ENCODE measurements at places on chromosomes 11 and 22.

DNA sequence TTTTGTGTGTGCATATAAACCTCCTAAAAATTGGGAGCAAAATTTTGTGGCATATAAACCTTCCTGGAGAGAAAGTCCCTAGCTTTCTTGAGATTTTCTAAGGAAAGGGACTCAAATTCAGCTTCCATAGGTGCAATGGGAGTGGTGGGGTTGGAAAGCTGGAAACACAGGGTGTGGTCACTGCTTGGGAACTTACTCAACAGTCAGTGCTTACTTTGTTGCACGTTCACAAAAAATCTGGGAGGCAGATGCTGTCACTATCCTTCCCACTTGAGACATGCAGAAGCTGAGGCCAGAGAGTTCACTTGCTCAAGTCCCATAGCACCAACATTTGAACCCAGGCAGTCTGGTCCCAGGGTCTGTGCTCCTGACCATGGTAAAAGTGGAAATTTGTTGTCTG, 3.9 kb upstream of the CATSPERZ start:
- DNase-seq: no peak

GRCh38 chr11:9397746-9398680, 13.6 kb downstream of the IPO7 start:
- no peak for DNase-seq

DNA sequence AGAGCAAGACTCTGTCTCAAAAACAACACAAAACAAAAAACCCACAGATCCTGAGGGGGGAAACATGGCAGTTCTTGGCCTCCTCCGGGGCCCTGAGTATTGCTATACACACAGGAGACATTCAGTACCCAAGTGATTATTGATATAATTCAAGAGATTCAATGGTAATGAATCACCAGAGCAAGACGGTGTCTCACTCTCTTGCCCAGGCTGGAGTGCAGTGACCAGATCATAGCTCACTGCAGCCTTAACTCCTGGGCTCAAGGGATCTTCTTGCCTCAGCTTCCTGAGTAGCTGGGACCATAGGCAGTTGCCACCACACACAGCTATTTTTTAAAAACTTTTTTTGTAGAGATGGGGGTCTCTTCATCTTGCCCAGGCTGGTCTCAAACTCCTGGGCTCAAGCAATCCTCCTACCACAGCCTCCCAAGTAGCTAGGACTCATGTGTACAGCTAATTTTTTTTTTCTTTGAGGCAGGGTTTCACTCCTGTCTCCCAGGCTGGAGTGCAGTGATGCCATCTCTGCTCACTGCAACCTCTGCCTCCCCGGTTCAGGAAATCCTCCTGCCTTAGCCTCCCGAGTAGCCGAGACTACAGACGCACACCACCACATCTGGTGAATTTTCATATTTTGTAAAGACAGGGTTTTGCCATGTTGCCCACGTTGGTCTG, 21.8 kb upstream of the PIK3C2A start:
- no peak for DNase-seq

DNA sequence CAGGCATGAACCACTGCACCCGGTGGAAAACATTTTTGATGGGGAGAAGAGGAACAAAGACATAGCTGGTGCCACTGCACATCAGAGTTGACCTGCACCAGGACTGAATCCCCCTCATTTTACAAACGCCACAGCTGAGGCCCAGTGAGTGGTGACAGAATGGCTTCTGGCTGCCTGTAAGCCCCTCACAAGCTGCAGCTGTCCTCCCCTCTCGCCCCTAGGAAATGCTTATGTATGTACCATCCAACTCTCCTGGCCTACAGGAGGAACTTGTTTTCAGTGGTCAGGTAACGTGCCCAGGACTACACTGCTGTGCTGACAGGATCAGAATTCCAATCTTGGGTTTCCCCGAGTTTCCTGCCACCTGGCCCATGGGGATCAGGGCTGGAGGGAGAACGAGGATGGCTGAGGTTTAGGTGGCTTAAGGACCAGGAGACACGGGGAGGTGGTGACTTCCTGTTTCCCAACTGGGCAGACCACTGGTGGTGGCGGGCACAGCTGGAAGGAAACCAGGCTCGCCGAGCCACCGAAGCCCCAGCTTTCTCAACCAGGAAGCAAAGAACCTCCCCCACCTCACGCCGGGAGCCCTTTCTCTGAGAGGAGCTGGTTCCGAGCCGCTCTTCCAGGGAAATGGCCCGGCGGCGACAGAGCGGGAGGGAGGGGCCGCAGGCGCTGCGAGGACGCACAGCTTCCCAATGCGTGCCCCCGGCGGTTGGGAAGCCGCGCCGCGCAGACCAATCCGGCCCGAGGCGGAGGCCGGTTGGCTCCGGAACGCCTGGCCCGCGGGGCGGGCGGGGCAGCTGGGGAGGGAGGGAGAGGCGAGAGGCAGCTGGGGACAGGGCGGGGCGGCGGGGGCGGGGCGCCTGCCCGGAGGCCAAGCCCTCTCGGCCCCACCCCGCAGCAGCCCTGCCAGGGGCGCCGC, 1.0 kb upstream of the LRFN4 start:
- peak; percentile 87 for DNase-seq

GRCh38 chr11:76243193-76243956, 37.1 kb upstream of the WNT11 start:
- no peak for DNase-seq

DNA sequence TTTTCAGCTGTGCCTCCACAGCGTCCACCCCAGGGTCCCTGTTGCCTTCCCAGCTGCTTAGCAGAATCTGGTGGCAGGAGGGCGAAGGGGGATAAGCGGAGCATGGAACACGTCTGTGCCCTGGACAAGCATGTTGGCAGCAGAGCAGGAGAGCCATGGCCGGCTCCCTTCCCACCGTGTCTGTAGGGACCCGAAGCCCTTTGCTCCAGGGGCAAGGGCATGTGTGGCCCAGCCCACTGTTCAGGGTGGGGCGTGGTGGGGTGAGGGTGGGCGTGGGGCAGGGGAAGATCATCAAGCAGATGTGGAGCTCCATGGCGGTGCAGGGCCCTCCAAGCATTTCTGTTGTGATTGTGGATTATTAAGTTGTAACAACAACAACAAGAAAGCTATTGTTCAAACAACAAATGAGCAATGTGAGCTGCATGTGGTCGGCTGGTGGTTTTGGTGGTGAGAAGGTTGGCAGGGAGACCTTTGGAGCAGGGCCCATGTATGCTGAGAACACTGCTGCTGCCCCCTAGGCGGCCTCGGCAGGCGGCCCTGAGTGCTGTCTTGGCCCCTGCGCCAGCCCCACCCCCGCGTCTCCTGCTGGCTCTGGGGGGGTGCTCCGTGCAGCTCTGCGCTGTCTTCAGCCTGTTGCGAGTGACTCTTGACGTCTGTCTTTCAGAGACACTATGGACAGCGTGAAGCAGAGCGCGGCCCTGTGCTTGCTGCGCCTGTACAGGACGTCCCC, 50.9 kb downstream of the AP2A2 start:
- DNase-seq: no peak

- peak; percentile 49 for DNase-seq
These were observed 163.4 kb upstream of the NCAM1 start for GRCh38 chr11:112797648-112798293.

- no peak for DNase-seq
These were observed 6.8 kb upstream of the TMEM123 start for GRCh38 chr11:102459393-102459792.

- DNase-seq: peak; percentile 69
These were observed 1.5 kb downstream of the SLC43A1 start for GRCh38 chr11:57513911-57514537.

DNA sequence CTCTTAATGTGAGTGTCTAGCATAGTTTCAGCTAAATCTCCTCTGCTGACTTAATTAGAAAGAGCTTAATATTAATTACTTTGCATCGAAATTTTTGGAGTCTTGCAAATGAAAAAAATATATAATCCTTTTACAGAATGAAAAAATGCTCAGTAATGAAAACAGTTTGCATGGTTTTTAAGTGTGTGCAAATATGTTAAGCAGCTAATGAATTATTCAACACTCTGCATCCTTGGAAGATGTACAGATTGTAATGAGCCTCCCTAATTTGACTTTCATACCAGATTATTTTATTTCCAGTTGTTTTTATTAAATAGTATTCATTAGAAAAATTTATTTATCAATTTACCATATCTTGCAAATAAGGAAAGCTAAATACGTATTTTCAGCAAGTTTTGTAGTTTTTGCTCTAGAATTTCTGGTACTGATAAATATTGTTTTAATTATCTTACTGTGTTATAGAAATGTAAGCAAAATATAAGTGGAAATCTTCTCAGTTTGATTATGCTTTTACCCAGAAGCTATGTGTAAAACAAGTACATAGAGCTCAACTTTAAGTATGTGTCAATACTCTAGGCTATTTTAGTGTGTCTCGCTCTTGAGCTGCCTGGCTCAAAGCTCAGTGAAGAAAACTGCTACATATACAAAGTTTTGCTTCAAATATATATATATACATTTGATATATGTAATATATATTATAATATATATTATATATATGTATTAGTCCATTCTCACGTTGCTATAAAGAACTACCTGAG, 714.9 kb upstream of the LUZP2 start:
- no peak for DNase-seq

DNA sequence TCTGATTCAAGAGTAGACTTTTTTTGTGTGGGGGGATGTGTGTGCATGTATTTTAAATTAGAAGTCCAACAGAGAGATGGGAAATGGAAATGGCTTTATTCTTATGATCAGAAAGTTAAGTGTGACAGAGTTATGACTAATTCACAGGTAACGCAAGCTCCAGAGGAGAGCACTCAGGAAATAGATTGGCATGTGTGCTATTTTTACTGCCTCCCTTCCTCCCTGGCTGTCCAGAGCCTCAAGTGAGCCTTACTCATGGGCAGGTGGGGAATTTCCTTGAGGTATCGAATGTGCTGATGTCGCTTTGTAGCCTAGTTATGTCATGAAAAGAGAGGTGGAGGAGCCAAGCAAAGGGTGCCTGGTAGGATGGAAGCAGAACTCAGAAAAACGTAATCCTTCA, 70.3 kb upstream of the BDNF start:
- no peak for DNase-seq

GRCh38 chr11:69541501-69542313, 60.2 kb downstream of the LINC01488 start:
- no peak for DNase-seq

- peak; percentile 69 for DNase-seq
These were observed 199.0 kb downstream of the GRIK4 start for GRCh38 chr11:120710354-120711131.

All from right kidney (tissue), 9 donors.